ENCODE measurements at places on chromosomes 3 and 15.

- DNase-seq: no peak
Measured at GRCh38 chr3:5376761-5377160, 189.3 kb downstream of the EDEM1 start.

DNA sequence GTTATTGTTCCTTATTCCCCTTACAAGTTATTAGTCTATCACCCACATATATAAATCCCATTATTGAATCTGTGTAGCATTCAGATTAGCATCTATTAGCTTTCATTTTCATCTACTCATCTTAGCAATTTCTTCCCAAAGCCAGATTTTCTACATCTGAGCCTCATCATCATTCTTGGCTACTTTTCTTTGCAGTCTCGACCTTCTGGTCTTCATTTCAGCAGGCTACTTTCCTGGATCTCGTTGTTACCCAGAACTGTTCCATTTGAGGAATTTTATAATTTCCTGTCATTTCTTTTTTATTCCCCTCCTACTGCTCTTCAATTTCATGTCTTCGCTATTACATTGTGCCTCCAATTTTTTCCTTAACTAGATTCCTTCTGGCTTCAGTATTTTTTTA is 51.8 kb downstream of the SPRED1 start:
- no peak for DNase-seq

- no peak for DNase-seq
Measured at GRCh38 chr3:171135549-171135948, 109.0 kb upstream of the SLC2A2 start.

DNA sequence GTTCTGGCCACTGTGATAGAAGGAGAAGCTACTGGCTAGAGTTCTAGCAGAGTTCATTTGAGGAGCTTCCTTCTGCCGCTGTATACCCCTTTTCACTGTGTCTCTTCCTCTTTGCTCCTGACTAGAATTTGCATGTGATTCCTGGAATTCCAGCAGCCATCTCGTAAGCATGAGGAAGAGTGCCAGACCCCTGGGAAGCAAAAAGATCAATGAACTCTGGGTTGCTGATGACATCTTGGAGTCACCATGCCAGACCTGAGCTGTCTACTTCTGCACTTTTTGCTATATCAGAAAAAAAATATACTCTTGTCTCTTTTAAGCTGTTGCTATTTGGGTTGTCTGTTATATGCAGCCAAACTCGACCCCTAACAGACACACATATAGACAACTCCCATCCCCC is 3.7 kb upstream of the ADAMTS17 start:
- DNase-seq: no peak

DNA sequence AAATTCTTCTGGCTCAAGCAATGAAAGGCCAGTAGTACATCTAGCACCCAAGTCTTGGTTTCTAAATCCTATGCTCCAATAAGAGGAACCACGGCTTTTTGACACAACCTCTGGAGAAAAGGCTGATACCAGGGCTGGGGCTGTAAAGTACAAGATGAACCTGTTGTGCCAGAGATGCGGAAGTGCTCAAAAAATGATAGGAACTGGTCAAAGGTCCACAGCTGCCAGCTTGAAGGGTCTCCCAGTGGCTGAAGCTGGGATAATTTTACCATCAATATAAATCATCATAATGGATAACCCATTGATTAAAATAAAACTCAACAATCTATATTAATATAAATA is 558 bp upstream of the NCEH1 start:
- no peak for DNase-seq

DNA sequence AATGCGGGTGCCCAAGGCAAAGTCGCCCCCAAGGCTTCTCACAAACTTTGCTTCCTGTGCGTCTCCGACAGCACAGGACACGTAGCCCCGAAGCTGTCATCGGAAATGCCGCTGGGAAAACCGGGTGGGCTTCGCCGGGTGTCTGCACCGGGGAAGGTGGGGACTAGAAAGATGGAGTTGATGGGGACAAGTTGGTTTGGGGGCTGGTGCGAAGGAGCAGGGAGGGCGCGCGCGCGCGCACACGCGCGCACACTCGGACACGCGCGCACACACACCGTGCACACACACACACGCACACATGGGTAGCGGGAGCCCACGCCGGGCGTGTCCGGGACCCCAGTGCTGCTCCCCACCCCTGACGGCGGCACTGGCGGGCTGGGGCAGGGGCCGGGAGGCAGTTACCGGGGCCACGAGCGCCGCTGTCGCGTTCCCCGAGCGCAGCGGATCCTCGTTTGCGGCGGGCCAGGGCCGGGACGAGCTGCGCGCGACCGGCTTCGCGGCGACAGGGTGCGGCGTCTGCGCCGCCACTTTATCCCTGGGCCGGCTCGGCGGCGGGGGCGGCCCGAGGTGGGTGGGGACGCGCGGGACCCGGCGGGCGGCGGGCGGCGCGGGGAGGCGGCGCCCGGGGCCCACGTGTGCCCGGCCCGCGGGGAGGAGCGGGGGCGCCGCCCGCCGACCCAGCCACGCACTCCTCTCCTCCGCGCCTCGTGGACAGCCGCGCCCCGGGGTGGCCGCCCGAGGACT is 539 bp upstream of the MGLL start:
- DNase-seq: no peak

- no peak for DNase-seq
Measured at GRCh38 chr15:52021128-52021671, 2.2 kb downstream of the MAPK6 start.

GRCh38 chr3:48428088-48428571 is 1.8 kb downstream of the PLXNB1 start:
- no peak for DNase-seq

GRCh38 chr15:56496635-56497034 is 31.7 kb upstream of the MNS1 start:
- no peak for DNase-seq

DNA sequence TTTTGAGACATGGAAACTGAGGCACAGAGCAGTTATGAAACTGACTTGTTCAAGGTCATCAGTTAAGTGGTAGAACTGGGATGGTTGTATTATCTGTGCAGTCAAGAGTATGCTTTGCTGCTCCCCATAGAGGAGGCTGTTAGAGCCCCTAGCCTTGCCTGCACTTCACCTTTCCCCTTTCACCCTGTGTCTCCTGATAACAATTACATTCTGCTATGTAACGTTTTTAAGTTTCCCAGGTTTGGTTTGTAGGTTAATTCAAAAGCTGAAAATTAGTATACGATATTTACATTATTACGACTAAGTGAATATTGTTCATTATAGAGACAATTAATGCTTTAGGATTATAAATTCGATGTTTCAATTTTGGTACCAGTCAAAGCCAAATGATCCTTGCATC is 89.9 kb downstream of the ECT2 start:
- no peak for DNase-seq

DNA sequence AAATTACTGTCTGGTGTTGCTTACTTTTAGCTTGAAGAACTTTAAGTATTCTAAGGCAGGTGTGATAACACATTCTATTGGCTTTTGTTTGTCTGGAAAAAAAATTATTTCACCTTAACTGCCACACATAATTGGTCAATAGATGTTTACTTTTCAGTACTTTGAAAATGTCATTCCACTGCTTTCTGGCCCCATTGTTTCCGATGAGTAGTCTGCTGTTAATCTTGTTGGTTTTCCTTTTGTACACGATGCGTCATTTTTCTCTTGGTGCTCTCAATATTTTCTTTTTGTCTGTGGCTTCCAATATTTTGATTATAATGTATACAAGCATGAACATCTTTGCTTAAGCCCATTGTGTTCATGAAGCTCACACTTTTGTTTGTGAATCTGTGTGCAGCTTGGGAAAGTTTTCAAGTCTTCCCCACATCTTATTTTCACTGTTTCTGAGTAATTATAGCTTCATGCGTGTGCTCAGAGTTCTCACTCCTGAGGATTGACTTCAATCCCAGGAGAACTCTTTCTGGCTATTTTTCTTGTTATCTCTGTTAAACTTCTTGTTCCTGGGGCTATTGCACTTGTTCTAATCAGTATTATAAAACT is 664.7 kb downstream of the IGSF11 start:
- DNase-seq: no peak

- no peak for DNase-seq
Measured at GRCh38 chr3:63969876-63970275, 53.4 kb downstream of the PSMD6 start.

GRCh38 chr15:34240537-34240936 is 15.7 kb downstream of the EMC4 start:
- no peak for DNase-seq

- DNase-seq: no peak
Measured at GRCh38 chr3:129425213-129425612, 3.2 kb downstream of the EFCAB12 start.

GRCh38 chr3:27428446-27428845 is 55.7 kb downstream of the SLC4A7 start:
- DNase-seq: no peak

GRCh38 chr3:16319307-16319706 is 54.3 kb downstream of the OXNAD1 start:
- no peak for DNase-seq

GRCh38 chr15:25247407-25248038 is 191.3 kb downstream of the UBE3A start:
- no peak for DNase-seq

GRCh38 chr3:58837856-58838255 is 171.3 kb upstream of the FAM3D start:
- no peak for DNase-seq

DNA sequence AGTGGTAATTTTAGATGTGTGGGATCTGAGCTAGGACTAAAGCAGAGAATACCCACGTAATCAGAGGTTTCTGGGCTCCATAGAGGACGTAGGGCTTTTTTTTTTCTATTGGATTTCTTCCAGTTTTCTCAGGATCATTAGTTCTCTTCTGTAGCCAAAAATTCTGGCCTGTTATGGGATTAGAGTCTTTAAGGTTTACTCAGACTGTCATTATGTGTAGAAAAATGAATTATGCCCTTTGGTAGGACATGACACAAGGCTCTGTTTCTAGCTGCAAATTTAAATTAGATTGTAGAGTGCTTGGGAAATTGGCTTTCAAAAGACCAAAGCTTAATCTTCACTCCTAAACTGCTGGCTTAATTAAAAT is 1.9 kb downstream of the SETD5 start:
- DNase-seq: no peak

DNA sequence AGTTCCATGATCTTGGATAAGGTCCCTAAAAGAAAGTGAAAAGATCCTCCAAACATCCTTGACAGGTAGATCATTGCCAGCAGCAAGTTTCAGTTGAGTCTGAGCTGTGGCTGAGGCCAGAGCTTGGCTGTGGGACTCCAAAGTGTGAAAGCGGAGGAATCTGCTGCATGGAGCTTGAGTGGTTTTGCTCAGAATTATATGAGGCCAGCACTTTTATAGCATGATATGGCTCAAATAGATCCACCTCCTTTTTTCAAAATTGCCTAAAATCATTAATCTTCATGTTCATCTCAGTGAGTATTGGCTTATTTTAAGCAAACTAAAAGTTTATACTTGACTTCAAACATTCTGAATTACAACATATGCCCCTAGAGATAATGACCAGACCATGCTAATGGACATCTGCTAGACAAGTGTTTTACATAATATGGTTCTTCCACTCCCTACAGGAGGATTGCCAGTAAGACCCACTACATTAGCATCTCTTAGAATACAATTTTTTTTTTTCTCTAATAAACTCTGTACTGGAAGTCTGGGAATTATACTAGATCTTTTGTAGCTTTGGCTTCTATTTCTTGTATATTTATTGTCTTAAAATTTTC is 368.1 kb downstream of the ZPLD1 start:
- no peak for DNase-seq

- no peak for DNase-seq
Measured at GRCh38 chr15:36970522-36970921, 129.8 kb downstream of the MEIS2 start.

GRCh38 chr3:76383781-76384180 is 598.4 kb upstream of the ZNF717 start:
- no peak for DNase-seq

- no peak for DNase-seq
Measured at GRCh38 chr3:169148448-169149348, 514.8 kb downstream of the MECOM start.
